ENCODE measurements at places on chromosomes 5 and 9.

DNA sequence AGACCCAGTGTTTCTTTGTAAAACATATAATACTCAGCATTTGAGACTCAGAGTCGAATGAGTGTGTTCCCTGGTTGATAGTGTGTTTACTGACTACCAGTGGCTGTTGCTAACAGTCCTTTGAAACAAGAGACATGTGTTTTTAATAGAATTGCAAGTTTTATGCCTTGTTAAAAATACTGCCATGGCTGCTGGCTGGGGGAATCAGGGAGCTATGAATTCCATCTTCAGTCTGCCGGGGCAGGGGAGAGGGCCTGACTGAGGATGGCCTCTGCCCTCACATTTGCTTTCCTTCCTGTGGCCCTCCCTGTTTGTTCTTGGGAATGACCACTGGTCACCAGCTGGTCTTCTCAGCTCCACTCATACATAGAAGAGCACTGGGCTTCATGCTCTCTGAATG, 63.8 kb downstream of the PDZD2 start:
- no peak for DNase-seq

GRCh38 chr9:104758974-104759373, 5.0 kb upstream of the NIPSNAP3B start:
- DNase-seq: no peak

- no peak for DNase-seq
Observed at GRCh38 chr9:102911185-102911584, 83.9 kb upstream of the CYLC2 start.

- no peak for DNase-seq
Observed at GRCh38 chr5:3346111-3346820, 249.4 kb upstream of the IRX1 start.

DNA sequence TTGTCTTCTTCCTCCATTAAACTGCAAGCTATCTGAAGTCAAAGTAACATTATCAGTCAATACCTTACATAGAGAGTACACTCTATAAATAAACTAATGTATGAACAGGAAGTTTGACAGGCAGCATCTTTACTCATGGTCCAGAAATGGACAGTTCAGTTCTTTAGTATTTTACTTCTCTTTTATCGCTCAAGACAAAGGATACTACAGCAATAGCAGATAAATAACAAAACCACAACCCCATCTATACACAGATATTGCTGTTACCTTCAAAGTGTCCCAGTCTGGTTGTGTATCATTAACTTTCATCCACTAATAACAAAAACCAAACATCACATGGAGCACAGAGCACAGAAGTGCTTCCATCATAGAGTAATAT, 46.4 kb downstream of the SEMA5A start:
- DNase-seq: no peak

- no peak for DNase-seq
Observed at GRCh38 chr5:147751-148150, 43.5 kb upstream of the LRRC14B start.

GRCh38 chr9:125932012-125932411, 184.8 kb downstream of the PBX3 start:
- no peak for DNase-seq

DNA sequence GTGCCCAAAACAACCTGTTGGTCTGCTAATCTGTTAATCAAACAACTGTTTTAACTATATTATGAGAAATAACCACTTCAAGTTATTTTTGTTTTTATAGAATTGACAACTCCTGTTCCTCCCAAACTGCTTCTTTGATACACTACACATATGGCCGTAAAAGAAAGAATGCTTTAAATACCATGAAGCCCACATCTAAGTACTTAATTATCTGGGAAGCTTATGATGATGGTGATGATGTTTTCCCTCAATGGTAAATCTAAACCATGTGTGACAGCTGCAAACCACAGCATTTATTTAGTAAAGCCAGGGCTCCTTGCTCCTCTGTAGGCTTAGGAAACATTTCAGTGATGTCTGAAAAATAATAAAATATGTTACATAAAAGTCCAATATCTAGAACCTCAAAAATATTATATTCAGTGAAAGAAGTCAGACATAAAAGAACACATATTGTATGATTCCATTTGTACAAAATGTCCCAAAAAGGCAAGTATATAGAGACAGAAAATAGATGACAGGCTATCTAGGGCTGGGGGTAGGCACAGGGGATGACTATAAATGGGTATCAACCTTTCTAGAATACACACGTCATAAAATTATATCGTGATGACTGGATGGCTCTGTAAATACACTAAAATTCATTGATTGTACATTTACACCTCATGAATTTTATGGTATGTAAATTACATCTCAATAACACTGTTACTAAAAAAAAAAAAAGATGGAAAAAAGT, 154.1 kb downstream of the EFNA5 start:
- no peak for DNase-seq

- no peak for DNase-seq
Observed at GRCh38 chr5:108769352-108769751, 21.7 kb downstream of the FER start.

- DNase-seq: no peak
Observed at GRCh38 chr5:74576941-74577456, 63.5 kb downstream of the ENC1 start.

DNA sequence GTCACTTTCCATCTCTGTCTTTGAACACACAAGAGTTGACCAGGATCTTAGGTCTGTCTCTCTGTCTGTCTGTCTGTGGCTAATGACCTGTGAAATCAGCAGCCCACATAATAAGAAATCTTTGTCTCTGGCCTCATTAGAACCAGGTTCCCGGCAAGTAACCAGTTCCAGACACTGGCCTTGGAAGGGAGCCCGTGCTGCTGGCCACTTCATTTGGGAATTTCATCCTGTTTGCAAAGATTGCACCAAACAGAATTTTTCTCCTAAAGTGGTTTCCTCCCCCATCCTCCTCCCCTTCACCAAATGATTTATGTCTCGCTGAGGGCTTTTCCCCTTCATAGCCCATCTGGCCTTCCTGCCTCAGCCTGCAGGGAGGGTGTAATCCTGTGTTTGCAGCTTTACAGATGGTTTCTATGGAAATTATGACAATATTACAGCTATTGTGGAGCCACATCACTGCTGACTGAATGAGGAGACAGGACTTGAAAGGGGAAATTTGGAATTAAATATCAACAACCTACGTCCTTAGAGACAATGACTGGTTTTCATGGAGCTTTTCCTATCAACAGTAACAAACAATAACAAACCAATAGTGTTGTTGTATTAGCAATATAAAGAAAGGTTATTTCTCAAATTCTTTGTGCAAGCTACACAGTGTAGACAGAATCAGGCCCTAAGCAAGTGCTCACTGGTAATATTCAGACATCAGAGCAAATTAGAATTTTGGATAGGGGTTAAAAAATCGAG, 25.7 kb downstream of the DPYSL3 start:
- DNase-seq: no peak

- DNase-seq: no peak
Observed at GRCh38 chr9:3515405-3515804, 10.4 kb downstream of the RFX3 start.

DNA sequence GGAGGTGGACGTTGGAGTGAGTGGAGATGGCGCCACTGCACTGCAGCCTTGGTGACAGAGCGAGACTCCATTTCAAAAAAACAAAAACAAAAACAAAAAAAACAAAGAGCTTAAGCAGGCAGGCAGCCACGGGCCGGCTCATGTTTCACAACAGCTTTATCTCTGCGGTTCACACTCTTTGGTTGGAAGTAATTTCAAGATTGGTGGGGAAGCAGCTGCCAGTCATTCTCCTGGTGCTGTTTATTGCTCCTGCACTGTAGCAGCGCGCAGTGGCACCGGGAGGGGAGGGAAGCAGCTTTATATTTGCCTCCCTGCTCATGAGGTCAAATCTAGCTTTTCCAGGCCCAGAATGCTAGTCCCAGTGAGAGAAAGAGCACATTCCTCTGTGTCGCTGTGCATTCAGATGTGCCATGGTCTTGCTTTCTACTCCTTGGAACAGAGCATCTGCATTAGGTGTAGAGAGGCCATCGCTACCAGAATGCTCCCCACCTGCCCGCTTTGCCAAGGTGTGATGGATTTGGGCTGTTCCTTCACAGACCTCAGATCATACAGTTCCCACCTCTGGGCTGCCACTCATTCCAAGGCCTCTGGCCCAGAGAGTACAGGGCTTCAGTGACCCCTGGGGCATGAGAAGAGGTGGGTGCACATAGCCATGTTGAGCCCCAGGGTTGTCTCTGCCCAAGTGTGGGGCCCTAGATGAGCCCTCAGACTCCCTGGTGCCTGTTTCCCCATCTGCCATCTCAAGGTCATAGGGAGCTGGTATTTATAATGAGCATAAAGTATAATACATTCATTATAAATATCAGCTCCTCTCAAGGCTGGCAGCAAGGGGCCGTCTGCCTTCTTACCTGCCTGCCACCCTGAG, 270.4 kb downstream of the MED10 start:
- DNase-seq: no peak

- no peak for DNase-seq
Observed at GRCh38 chr9:73093740-73094379, 57.8 kb upstream of the ANXA1 start.

- no peak for DNase-seq
Observed at GRCh38 chr5:134798468-134798867, 39.9 kb downstream of the DDX46 start.

DNA sequence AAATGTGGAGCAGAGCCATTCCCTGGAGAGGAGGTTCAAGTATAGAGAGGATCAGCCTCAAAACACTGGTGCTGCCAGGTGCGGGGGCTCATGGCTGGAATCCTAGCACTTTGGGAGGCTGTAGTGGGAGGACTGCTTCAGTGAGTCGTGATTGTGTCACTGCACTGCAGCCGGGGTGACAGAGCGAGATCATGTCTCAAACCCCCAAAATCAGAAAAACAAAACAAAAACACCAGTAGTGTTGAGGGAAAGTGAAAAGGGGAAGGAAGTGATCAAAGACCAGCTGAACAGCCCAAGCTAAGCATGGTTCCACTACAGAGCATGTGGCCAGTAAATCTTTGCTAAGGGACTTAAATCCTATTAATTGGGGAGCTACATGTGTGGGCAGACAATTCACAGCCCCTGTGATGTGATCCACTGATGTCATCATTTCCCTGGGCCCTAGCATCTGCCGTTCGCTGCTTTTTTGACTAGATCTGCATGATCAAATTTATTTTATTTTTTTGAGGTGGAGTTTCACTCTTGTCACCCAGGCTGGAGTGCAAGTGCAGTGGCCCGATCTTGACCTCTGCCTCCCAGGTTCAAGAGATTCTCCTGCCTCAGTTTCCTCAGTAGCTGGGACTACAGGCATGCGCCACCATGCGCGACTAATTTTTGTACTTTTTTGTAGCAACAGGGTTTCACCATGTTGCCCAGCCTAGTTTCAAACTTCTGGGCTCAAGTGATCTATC, 2.7 kb upstream of the PCBD2 start:
- DNase-seq: no peak

DNA sequence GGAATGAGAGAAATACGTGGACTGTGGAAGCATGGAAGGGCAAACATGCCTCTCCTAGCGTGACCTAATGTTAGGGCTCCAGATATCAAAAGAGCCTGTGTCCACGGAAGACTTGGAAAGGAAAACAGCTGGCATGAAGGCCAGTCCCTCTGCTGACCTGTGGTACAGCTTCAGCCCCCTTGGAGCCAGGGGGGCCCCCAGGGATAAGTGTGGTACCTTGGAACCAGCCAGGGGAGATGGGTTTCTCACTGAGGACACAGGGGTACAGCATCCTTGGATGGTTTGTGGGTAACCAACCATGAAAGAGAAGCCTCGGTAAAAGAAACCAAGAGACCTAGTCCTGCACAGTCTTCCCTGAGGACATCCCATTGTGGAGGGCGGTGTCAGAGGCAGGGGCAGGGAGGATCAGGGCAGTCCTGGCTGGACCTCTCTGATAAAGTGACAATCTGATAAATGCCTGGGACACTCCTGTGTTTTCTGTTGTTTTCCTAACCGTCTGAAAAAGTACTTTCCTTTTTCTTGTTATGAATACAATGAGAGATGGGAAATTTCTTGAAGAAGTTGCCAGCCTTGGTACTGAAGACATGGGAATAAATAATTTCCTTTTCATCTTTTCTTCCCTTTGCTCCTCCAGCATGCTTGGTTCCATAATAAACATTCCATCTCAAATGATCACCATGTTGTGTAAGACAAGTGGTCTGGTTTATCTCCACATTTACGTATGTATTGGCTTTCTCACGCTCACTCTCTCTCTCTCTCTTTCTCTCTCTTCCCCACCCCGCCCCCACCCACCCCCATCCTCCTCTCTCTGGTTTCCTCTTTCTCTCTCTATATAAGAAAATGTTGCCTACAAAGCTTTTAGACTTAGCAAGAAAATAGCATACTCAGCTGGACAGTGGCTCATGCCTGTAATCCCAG, 102.1 kb downstream of the SUSD1 start:
- DNase-seq: no peak

- peak; percentile 71 for DNase-seq
Observed at GRCh38 chr5:691817-692528, 1.2 kb downstream of the TPPP start.

GRCh38 chr9:92669527-92669889, 423 bp downstream of the IPPK start:
- no peak for DNase-seq

GRCh38 chr9:15220658-15221318, 86.2 kb downstream of the TTC39B start:
- no peak for DNase-seq

- no peak for DNase-seq
Observed at GRCh38 chr5:32100230-32100629, 73.9 kb downstream of the GOLPH3 start.

GRCh38 chr5:141560725-141561483, 57.9 kb downstream of the DIAPH1 start:
- DNase-seq: no peak

DNA sequence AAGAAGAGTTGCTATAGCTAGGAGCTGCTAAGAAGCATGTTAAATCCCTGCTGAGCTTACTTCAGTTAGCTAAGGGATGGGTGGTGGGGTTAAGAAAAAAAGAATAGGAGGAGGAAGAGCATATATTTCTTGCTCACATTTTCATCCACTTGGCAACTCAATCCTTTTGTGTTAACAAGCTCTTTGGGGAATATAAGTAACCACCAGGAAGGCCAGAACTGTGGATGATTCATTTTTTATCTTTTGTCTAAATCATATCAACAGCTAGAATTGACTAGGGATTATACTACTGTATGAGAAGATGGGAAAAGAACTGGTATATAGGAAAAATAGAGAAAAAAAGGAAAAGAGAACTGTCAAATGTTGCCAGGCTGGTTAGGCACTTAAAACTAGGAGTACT, 555.3 kb upstream of the ARRDC3 start:
- DNase-seq: no peak

GRCh38 chr5:115472271-115473025, 72.1 kb downstream of the FEM1C start:
- DNase-seq: no peak

- DNase-seq: no peak
Observed at GRCh38 chr9:14314929-14315874, 1.3 kb upstream of the NFIB start.

All from vagina (tissue), 2 donors.